ENCODE measurements at places on chromosomes 16 and 17.

- DNase-seq = no peak
These were observed 29.8 kb downstream of the ANKRD40 start for GRCh38 chr17:50677851-50678375.

DNA sequence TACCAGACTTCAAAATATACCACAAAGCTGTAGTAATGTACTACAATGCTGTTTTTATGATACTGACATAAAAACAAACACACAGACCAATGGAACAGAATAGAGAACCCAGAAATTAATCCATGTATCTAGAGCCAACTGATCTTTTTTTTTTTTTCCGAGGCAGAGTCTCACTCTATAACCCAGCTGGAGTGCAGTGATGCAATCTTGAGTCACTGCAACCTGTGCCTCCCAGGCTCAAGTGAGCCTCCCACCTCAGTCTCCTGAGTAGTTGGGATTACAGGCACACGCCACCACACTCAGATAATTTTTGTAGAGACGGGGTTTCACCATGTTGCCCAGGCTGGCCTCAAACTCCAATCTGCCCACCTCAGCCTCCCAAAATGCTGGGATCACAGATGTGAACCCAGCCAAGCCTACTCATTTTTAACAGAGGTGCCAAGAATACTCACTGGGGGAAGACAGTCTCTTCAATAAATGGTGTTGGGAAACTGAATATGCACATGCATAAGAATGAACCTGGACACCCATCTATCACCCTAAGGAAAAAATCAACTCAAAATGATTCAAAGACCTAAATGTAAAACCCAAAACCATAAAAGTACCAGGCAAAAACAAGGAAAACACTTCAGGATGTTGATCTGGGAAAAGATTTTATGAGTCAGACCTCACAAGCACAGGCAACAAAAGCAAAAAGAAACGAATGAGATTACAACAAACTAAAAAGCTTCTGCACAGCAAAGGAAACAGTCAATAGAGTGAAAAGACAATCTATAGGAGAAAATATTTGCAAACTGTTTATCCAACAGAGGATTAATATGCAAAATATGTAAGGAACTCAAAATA, 63.1 kb downstream of the STX8 start:
- no peak for DNase-seq

GRCh38 chr16:88503374-88503770, 50.3 kb downstream of the ZFPM1 start:
- DNase-seq = no peak

- no peak for DNase-seq
These were observed 8.5 kb downstream of the ALOXE3 start for GRCh38 chr17:8109661-8110455.

DNA sequence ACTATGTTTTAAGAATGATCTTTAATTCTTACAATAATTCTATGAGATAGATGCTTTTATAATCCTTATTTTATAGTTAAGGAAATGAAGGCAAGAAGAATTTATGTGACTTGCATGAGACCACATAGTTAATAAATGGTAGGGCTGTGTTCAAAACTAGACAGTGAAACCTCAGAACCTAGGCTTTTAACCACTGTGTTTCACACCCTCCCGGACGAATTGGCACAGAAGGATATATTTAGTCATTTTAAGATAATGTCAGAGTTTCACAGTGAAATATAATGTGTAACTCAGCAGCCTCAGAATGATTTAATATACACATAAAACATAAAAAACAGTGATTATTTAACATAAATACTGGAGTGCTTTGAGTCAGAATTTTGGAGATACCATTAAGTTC, 57.0 kb downstream of the NSRP1 start:
- DNase-seq = no peak

- no peak for DNase-seq
These were observed 15.9 kb downstream of the GRB7 start for GRCh38 chr17:39753514-39754160.

DNA sequence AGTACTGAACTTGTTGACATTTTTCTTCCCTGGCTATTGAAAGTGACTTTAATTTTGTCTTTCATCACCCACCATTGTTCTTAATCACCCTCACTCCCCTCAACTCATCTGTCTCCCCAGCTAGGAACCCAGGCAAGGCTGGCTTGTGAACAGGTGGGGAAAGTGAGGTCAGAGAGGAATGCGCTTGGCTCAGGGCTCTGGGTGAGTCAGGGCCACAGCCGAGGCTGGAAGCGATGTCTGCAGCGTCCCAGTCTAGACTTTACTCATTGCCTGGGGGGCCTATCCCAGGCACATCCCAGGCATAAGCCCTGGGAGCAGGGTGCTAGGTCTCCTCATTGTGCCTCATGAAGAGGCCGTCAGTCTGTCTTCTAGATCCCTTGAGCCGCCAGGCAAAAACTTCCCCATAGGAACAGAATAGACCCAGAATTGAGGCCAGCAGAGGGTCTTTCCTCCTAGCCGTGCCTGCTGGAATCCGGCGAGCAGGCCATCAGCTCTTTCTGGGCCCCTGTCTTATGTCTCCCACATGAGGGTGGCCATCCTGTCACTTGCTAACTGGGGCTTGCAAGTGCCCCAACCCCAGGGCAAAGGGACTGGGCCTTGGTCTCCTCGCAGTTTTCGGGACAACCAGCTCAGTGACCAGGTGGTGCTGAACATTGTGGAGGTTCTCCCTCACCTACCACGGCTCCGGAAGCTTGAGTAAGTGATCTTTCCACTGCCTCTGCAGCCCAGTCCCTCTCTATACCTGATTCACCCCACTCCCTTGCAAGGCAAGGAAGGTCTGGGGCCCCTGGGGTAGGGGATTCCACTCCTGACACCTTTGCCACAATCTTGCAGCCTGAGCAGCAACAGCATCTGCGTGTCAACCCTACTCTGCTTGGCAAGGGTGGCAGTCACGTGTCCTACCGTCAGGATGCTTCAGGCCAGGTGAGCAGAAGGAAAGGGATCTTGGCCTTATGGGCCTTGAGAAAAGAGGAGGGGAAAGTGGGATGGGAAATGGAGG, 40.1 kb downstream of the NLRC5 start:
- DNase-seq = no peak

- no peak for DNase-seq
These were observed 14.1 kb downstream of the KRT39 start for GRCh38 chr17:40952661-40953060.

GRCh38 chr17:17243163-17243562, 6.2 kb upstream of the FLCN start:
- no peak for DNase-seq

DNA sequence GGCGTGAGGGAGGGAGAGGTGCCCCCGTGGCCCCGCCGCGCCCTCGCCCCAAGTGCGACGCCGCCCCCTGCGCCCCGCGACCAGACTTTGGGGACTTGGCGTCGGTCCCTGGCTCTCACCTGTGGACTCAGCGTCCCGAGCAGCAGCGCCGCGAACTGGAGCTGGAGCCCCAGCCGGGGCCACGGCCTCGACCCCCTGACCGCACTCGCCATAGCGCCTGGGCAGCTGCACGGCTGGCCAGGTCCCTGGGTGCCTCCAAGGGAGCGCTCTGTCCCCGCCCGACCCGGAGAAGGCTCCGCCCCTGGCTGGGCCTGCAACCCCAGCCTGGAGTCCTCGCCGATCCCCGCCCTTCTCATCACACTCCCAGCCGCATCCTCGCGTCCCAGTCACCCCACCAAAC, at the start of gene ERN2:
TSS of gene ERN2 (minus strand) at position 247 of the 400 bp plus-strand sequence. CDS start at position 212, 35 bp downstream.
- no peak for DNase-seq

DNA sequence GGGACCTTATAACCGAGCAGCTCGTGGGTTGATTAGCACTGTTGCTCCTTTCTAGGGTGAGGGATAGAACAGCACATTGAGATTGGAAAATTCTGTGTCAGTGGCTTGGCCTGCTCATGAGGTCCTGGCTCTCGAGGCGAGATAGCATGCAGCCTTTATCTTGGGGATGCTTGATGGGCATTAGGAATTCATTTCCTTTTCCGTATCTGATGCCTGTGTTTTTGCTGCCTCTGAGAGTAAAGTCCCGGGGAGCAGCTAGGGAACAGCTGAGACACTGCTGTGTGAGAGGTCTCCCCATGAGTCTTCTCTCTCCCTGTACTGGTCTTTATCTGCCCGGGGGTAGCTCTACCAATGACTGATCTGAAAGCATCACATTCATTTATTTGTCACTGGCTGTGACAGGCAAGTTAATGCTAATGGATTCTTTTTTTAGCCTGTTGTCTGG, 14.5 kb downstream of the MSI2 start:
- no peak for DNase-seq

- no peak for DNase-seq
These were observed 210.3 kb downstream of the CNTNAP4 start for GRCh38 chr16:76487411-76488064.

DNA sequence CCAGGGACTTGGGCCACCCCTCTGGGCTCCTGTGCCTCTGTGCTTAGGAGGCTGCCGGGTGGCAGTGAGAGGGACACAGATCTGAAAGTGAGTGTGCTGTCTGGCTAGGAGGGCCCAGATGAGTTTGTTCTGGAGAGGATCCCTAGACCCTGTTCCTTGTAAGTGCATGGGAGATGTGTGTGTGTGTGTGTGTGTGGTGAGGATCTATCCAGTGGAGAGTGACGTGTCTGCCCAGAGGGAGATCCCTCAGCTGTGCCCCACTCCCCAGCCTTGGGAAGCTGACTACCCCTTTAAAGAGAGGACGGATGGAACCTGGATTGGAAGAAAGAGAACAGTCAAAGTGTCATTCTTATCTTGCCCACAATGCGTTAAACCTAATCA, 25.5 kb upstream of the CDC42EP4 start:
- no peak for DNase-seq

- no peak for DNase-seq
These were observed 52.4 kb upstream of the MRPS23 start for GRCh38 chr17:57902117-57902799.

GRCh38 chr17:60910415-60910814, 232.8 kb downstream of the BCAS3 start:
- DNase-seq = no peak

DNA sequence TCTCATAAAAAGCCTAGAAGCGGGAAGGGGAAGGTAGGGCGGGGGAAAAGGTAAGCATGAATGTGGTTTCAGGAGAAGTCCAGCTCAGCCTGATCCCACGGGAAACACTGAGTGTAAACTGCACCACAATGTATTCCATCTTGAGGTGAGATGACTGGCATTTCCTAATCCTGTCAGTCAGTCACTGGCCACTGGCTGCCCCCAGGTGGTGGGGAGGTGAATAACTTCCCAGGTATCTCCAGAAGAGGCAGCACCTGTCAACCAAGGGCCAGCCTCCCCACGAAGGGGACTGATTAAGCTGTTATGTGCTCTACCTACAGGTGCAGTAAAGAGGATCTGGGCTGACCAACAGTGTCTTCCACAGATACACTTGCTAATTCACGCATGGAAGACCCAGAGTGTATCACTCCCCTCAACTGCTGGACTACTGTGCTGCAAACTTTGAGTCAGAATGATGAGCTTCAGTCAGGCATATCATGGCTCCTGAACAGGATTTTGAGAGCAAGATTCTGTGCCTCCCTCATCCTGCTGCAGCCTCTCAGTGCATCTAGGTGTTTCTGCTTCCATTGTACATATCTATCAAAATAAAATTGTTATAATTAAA, 108.5 kb upstream of the CCL2 start:
- no peak for DNase-seq

GRCh38 chr17:19386051-19386929, 700 bp downstream of the MFAP4 start:
- DNase-seq = no peak

GRCh38 chr17:49766918-49767530, 3.1 kb upstream of the FAM117A start:
- DNase-seq = no peak

DNA sequence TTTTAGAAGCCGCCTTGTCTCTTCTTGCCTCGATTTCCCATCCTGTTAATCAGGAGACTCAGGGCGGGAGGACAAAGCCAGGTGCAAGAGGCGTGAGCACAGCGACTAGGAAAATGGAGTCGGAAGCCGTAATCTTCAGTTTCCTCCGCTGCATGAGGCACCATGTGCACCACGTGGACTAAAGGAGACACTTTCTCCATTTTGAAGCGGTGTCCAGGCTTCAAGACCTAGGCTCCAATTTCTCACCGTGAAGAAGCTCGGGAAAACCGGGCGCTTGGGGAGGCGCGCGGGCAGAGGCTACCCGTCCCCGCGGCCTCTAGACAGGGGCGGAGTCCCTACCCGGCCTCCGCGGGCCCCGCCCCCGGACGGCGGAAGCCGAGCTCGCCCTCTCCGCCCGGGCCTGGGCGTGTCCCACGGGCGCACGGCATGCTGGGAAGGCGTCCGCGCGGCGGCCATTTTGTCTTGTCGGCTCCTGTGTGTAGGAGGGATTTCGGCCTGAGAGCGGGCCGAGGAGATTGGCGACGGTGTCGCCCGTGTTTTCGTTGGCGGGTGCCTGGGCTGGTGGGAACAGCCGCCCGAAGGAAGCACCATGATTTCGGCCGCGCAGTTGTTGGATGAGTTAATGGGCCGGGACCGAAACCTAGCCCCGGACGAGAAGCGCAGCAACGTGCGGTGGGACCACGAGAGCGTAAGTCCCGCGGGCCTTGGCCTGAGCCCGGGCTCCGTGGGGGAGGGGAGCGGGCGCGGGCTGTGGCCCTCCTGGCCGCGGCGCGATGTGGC, at the start of gene LUC7L3:
TSS of gene LUC7L3 (plus strand) at position 460 of the 780 bp plus-strand sequence. CDS start at position 590, 130 bp downstream.
- DNase-seq = peak; percentile 86

- DNase-seq = no peak
These were observed 241.5 kb upstream of the CNTNAP4 start for GRCh38 chr16:76035689-76036088.

- no peak for DNase-seq
These were observed 40.9 kb downstream of the PIK3R5 start for GRCh38 chr17:8924595-8924994.

DNA sequence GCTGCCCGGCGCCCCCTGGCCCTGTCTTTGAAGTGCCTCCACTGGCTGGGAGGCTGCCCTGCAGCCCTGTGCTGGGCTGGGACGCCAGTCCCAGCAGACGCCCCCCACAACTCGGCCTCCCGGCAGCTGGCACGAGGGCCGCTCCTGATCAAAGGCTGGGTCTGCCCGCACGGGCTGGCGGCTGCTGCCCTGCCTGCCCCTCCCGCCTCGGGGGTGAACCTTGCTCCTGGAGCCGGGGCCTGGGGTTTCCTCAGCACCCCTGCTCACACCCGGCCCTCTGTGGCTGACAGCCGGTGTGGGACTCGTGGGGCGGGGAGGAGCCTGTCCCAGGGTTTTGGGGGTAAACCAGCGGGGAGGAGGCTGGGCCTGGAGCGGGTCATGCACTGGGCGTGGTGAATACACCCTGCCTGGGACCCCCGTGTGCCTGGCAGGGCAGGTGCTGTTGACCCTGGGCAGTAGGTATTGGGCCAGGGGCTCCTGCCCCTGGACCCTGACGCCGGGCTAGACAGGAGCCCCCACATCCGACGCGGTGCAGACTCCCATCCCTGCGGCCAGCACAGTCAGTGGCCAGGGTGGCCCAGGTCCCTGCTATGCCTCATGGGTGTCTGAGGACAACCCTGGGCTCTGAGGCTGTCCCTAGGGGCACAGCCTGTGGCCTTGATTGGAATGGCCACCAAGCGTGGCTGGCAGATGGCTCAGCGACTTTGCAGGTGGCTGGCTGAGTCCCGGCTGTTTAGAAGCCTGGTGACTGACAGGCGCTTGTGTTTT, 21.7 kb downstream of the CENPX start:
- DNase-seq = no peak
